ENCODE measurements at places on chromosomes 3 and 15.

GRCh38 chr3:54138937-54139547 lies 16.7 kb downstream of the CACNA2D3 start:
- no peak for DNase-seq

- peak; percentile 66 for DNase-seq
Measured at GRCh38 chr3:188687389-188687788, 484.4 kb upstream of the TPRG1 start.

- no peak for DNase-seq
Measured at GRCh38 chr15:94386351-94386750, 155.0 kb downstream of the MCTP2 start.

- DNase-seq: no peak
Measured at GRCh38 chr3:165532851-165533250, 304.4 kb downstream of the BCHE start.

DNA sequence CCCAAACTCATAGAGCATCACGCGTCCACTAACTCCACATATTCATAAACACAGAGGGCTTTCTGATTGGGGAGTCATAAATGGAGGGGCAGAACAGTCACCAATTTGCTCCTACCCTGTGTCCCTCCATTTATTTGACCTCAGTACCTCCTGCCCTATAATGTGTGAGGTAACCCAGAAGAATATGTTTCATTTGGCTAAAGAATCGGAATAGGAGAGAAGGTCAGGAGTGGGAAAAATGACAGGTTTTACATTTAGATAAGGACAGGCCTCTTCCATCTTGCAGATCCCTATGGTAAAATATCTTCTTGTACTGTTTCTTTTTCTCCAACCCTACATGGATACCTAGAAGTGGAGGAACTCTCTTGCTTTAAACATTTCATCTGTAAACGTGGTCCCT lies 578.0 kb downstream of the TUSC7 start:
- DNase-seq: no peak

- DNase-seq: no peak
Measured at GRCh38 chr3:152729906-152730305, 105.0 kb upstream of the P2RY1 start.

GRCh38 chr3:166900866-166901577 lies 479.1 kb downstream of the ZBBX start:
- no peak for DNase-seq

- no peak for DNase-seq
Measured at GRCh38 chr3:183454064-183454463, 25.6 kb upstream of the MCF2L2 start.

GRCh38 chr3:44969154-44969827 lies 6.7 kb downstream of the ZDHHC3 start:
- no peak for DNase-seq

DNA sequence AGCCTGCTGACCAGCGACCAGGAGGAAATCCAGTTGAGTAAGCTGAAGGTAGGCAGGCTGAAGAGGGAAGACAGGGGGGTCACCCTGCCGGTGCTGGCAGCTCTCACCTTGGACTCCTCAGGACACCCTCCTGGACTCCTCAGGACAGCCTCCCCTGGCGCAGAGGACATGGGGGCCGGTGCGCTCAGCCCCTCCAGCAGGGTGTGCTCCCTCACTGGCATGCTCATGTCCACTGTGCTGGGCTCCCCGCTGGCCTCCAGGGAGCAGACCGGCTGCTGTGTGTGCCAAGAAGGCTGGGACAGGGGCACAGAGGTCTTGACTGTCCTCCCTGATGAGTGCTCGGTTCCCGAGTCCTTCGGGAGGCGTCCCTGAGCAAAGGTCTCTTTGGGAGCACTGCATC lies 183.6 kb downstream of the ATP10A start:
- DNase-seq: no peak

DNA sequence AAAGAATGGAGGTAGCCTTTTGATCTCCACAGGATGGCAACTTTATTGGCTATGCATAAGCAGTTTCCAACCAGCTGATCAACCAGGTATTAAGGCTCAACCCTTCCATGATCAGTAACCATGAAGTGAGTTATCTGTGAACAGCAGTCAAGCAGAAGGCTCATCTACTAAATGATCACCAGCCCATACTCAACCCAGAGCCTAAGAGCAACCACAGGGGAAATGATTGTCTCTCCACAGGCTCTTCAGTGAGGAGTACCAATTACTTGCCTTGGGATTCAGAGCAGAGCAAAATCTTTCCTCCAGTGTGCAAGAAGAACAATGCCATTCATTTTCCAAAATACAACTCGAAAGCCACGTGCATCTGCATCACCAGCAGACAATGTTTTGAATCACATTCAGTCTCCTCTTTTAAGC lies 754.8 kb downstream of the ROBO1 start:
- DNase-seq: no peak

- no peak for DNase-seq
Measured at GRCh38 chr15:91886878-91887277, 33.4 kb downstream of the SLCO3A1 start.

All from GM04504 (cell line).